ENCODE measurements at places on chromosomes 3 and 15. TPM values are rescaled to one million over a fixed set of nuclear protein-coding genes. Genes with fewer than 3 reads are reported as not detected.

DNA sequence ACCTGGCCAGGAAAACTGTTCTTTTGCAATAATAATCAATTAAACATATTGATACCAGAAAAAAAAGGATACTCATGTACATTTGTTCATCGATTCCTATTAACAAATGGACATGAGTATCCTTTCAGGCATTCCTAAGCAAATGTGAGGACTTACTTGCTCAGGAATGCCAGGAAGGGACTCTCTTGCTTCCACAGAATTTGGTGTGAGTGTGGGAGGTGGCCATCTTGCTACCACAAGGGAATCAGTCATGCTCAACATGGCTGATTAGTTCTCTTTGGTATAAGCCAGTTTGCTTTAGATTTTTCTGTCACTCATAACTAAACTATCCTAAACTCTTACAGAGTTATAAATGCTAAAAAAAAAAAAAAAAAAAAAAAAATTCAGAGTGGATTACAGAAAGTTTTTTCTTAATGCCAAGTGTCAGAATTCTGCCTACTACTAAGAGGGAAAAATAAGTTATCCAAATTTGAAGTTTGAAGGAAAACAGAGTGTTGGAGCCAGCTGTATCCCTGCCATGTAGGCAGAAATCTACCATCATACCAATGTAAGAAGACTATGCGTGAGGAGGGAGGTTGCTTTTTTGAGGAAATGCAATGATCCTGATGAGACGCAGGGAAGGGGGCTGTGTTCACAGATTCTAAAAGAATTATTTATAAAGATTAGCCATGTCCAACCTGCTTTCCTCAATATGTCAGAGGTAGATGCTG lies 98.7 kb downstream of the PLD1 start:
- no peak for DNase-seq

DNA sequence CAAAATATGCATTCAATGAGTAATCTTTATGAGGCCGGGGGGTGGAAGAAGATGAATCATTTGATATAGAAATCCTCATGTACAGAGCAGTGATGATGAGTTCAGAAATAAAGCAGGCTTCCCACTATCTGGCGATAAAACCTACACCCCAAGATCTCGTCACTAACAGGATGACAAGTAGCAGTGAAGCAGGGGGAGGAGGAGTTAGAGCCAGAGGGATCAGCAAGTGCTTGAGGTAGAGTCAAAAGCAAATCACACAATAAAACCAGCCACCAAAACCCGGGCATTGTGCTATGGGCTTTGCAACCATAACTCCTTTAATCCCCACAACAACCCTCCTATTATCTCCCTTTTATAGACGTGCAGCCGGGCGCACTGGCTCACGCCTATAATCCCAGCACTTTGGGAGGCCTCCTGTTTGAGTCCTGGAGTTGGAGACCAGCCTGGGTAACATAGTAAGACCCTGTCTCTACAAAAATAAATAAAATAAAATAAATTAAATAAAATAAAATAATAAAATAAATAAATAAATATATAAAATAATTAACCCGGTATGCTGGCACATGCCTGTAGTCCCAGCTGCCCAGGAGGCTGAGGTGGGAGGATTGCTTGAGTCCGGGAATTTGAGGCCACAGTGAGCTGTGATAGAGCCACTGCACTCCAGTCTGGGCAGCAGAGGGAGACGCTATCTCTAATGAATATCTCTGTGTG lies 53.0 kb downstream of the STARD5 start:
- DNase-seq: no peak

GRCh38 chr3:33030802-33031201 lies 66.1 kb downstream of the GLB1 start:
- DNase-seq: no peak

DNA sequence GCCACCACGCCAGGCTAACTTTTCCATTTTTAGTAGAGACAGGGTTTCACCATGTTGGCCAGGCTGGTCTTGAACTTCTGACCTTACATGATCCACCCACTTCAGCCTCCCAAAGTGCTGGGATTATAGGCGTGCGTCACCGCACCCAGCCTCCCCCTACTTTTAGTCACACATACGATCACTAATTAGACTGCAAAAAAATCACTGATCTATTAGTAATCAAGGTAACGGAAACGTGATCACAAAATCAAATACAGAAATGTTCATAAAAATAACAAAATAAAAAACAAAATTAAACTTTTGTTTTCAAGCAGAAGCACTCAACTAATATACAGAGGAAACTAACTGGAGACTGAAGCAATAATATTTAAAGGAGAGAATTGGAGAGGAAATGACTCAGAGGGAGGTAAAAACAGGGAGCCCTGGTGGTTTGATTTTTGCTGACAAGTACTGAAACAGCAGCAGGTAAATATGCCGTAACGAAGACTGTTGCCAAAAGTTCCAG lies 4.6 kb downstream of the WDR53 start:
- DNase-seq: no peak

GRCh38 chr15:68430471-68431036 lies 1.4 kb downstream of the ITGA11 start:
- no peak for DNase-seq

The NR1I2 gene
- total RNA-seq: not detected

The NR2E3 gene
- 0.26 TPM for total RNA-seq

The OIP5 gene
- 0.55 TPM for total RNA-seq

The CEP152 gene
- total RNA-seq: 4.2 TPM

The LMAN1L gene
- not detected for total RNA-seq
